ENCODE measurements at places on chromosomes 7 and 10. TPM values are rescaled to one million over a fixed set of nuclear protein-coding genes. Genes with fewer than 3 reads are reported as not detected.

GRCh38 chr10:26491934-26492333 lies 53.8 kb downstream of the APBB1IP start:
- no peak for DNase-seq

DNA sequence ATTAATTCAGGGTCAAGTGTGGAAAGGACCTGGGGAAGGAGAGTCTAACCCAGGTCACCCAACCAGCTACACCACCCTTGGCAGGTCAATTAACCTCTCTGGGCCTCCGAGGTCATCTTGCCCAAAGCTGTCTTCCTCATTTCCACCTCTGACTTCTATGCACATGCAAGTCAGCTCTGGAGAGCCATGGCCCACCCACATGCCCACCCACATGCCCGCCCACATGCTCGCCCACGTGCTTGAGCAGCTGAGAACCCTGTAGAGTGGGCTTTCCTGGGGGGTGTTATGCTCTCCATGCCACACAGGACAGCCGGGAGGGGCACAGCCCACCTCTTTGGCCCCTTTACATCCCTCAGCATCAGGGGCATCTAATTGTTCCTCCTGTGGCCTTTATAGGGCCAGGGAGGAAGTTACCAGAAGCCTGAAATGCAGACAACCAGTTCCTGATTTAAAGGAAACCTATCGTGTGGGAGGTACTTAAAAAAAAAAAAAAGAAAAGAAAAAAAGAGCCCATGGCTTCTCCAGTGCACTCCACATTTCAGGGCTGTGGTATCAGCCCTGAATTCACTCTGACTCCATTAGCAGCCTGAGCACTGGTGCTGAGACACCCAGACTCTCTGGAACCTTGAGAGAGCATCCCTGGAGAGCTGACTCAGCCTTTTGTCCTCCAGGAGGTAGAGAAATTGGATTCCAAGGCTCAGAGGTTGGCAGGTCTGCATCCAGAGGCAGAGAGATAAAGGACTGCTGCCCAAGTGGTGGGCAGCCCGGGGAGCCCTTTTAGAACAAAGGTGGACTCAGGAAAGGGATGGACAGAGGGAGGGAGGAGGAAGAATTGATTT lies 176.2 kb upstream of the ZMIZ1 start:
- DNase-seq, result peak; percentile 14

DNA sequence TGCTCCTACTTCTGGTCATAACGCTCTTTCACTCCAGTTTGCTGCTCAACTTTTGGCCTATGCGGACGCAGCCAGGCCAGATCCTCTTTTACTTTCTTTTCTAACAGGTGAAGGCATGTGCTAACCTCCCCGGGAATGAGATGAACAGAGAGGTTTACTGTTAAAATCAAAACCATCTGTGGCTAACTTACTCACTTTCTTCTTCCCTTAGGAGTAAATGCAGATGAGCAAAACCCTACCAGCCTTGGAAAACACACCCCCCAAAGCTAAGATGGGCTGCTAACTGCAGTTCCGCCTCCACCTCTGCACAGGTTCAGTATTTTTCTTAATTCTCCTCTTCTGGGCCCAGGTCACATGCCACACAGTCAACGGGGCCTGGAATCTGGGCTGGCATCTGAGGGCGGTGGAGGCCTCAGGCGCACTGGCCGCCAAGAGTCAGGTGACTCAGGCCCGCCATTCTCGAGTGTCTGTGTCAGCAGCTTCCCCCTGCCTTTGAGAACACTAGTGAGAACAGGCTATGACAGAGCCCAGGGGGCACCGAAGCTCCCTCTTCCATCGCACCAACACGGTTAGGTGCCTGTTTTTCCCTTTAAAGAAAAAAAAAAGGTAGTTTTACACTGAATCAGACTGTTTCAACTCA lies 11.1 kb downstream of the FAM53B start:
- no peak for DNase-seq

- no peak for DNase-seq
Measured at GRCh38 chr10:64586934-64587503, 1065.8 kb downstream of the REEP3 start.

ZNF212 gene
- 12.3 TPM for total RNA-seq
